ENCODE measurements at places on chromosomes 4 and X.
A peak's percentile ranks its signal among the peaks of the same experiment; 100 is the strongest.

DNA sequence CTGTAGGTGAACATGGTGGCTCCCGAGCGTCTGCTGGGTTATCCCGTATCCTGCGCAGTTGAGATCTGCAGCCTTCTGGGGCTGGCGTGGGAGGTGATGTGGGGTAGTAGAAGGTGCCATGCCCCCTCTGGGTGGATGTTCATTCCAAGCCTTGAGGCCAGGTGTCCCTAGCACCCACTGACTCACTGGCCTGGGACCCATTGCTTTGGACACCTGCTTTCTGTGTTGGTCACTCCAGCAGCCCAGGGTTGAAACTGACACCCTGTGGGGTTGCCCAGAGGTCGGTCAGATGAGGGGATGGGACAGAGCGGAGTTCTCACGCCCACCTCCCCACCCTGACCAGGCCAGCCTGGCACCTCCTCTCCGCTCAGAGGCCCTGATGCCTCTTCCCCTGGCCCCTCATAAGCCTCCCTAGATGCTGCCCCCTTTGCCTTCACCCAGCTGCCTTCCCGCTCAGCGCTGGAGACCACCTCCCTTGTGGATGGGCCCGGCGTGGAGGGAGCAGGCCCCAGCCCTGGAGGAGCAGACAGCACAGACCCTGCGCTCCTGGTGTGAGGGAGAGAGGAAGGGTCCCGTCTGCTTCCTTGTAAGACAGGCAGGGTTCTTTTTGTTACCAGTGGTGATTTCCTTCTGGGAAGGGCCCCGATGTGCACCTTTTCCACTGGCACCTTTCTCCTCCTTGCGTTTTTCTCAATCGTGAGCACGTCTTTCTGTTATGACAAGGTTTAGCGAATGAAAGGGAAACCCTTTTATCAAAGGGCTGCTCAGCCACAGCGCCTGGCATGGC, 2.0 kb downstream of the DOK7 start:
- no peak for DNase-seq

GRCh38 chr4:151276787-151277562, at the start of gene PRSS48:
PRSS48 (plus strand) TSS chr4:151277161; CDS start chr4:151277173, 12 bp downstream.
- peak; percentile 31 for DNase-seq

DNA sequence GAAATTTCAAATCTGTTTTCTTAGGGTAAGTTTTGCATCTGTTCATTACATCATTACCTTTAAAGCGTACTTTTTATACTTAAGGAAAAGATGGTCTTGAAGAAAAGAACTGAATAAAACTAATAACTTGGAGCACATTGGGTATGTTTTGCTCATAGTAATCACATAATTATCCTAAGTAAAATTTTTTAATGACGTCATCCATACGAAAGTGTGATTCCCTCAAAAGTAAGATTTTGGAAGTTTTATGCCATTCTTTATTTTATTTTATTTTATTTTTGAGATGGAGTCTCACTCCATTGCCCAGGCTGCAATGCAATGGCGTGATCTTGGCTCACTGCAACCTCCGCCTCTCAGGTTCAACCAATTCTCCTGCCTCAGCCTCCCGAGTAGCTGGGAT, 1516.6 kb upstream of the TENM3 start:
- no peak for DNase-seq

- peak; percentile 6 for DNase-seq
These were observed 123.7 kb downstream of the STOX2 start for GRCh38 chr4:184028561-184029374.

DNA sequence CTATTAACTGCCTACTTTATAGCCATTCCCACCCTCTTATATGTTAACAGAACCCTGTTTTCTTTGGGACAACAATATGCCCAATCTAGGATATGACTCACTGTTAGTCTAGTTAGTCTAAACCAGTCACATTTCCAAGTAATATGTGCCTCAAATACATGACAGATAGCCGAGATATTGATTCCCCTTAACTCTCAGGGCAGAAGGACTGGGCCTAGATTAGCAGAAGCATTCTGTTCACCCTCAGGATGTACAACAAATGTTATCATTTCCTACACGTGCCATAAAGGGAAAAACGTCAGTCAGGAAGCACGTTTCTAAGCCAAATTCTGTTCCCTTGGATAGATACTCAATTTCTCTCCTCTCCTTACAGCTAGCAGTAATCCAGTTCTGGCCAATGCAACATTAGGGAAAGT, 114.1 kb downstream of the SLC10A7 start:
- no peak for DNase-seq

DNA sequence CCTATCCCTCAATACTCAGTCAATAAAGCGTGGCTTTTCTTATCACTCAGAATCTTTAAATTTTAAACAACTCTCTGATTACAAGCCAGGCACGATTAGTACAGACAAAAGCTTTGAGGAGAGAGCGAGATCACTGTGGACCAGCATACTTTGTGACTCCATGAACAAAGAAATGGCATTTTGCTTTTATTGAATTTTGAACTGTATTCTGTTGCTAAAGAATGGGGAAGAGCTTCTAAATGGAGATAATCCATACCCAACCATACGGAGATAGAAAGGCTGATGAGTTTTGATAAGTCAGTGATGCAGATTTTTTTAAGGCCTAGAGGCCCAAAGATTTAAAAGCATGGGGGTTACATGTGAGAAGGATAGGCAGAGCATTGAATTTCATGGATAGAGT, 259.1 kb downstream of the DACH2 start:
- no peak for DNase-seq

DNA sequence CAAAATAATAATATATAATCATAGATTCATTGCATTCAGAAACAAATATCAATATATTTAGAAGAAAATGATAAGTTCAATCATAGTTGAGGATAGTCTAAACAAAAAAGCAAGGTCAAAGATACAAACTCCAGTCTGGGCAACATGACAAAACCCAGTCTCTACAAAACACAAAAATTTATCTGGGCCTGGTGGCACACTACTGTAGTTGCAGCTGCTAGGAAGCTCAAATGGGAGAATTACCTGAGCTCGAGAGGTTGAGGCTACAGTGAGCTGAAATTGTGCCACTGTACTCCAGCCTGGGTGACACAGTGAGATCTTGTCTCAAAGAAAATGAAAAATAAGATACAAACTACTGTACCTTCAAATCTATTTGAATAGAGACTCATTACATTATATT, 52.7 kb upstream of the ANXA10 start:
- no peak for DNase-seq

- DNase-seq, result peak; percentile 92
These were observed 5.6 kb downstream of the FLNA start for GRCh38 chrX:154368630-154369448.
